Right renal pelvis (tissue), 4 donors: ENCODE measurements at places on chromosomes 7 and 10.

- DNase-seq = no peak
Measured at GRCh38 chr7:77862691-77863090, 64.1 kb downstream of the PHTF2 start.

- no peak for DNase-seq
Measured at GRCh38 chr10:59093461-59093860, 83.0 kb upstream of the PHYHIPL start.

- DNase-seq = no peak
Measured at GRCh38 chr10:1630304-1630703, 107.0 kb downstream of the ADARB2 start.

DNA sequence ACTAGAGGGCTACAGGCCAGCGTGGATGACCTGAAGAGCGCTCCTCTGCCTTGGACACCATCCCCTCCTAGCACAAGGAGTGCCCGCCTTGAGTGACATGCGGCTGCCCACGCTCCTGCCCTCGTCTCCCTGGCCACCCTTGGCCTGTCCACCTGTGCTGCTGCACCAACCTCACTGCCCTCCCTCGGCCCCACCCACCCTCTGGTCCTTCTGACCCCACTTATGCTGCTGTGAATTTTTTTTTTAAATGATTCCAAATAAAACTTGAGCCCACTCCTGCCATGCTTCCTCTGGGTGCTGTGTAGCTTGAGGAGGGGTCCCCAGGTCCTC is 4.5 kb downstream of the SNCG start:
- no peak for DNase-seq

DNA sequence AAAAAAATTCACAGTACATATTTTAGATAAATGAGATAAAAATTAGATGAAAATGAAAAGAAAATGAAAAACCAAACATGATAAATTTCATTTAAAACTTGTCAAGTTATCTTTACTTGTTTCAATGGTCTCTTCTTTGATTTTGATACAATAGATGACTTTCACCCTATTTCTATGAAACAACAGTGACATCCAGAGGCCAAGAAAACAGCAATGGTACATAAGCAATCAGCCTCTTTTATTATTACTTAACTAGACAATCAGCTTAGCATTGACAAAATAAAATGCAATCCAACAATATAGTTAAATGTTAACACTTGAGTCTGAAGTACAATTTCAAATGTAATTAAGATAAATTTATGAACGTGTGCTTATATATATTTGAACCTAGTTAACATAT is 74.8 kb upstream of the GPR37 start:
- no peak for DNase-seq
